ENCODE measurements at places on chromosomes 11 and 22.

DNA sequence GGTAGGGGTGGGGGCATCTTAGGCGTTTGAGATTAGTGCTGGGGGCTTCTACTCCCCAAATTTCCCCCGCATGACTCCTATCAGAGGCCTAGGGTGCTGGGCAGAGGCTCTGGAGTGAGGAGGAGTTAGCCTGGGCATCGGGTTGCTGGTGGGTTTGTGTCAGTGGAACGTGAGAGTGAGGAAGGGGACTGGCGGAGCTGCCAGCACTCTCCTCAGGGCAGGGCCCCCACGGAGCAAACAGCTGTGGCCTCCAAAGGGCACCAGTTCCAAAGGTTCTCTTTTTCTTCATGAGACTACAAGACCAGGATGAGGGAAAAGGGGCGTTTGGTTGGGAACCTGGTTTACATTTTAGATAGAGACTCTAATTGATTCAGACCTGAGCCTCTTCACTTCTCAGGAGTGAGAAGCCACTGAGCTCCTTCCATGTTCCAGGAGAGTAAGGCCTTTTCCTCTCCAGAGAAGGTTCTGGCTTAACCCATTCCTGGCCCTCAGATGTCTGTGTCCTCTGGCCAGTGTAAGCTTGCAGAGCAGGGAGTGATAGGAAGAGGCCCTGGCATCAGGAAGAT lies 35.6 kb upstream of the CDON start:
- no peak for DNase-seq

DNA sequence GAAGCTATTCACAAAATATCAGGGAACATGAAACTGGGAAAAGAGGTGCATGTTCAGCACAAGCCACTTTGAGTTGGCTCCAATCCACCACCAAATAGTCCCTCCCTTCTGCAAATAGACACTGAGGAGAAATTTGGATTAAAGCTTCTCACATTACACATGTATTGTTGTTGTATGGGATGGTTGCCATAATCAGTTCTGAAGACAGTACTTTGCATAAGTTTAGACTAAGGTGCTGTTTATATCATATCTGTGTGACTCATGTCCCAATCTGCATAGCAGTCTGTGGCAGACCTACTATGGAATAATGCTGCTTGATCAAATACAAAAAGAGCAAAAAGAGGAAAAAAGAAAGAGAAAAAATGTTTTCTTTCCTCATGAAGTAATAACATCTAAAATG lies 376.7 kb upstream of the DDI1 start:
- DNase-seq, result no peak

- no peak for DNase-seq
Observed at GRCh38 chr11:36703055-36703404, 105.0 kb upstream of the RAG2 start.

GRCh38 chr11:119085437-119085847 lies 761 bp downstream of the HMBS start:
- no peak for DNase-seq

DNA sequence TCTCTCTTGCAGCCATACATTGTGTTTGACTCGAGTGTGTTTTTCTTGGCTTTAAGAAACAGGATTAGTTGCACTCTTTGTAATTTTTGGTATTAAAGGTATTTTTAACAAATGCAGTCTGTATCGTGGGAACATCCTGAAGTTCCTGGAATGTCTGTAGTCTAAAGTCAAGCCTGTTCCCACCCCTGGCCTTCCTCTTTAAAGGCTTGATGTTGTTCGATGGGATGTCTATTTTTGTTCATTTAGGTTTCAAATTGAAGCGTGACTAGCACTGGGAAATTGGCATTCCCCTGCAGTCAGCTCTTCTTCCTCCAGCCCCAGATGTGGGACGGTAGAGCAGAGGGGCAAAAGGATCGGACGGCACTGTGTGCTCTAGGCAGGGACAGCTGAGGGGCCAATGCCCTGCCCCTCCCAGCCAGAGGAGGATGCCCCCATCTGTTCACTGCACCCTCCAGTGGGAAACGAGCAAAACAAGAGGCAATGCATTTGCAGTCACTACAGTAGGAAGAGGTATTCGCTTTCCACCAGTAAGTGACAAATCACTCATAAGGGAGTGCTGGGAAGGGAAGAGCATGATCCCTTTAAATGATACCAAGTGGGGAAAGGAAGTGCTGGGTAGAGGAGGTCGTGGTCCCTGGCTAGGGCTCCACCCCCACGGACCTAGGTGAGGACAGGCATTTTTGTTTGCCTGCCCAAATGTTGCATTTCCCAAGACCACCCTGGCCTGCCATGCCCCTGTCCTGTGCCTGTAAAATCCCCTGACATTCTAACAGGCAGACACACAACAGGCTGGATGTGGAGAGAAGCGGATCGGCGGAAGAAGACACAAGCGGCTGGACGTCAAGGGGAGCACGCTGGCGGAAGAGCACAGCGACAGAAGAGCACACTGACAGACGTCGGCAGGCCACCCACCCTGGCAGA lies 47.4 kb upstream of the SEPTIN5 start:
- DNase-seq, result no peak

GRCh38 chr22:49922484-49922883 lies 4.0 kb downstream of the CRELD2 start:
- DNase-seq, result no peak

GRCh38 chr11:83364500-83365045 lies 78.4 kb upstream of the CCDC90B start:
- no peak for DNase-seq
